ENCODE measurements at places on chromosomes 5 and 9. TPM values are rescaled to one million over a fixed set of nuclear protein-coding genes. Genes with fewer than 3 reads are reported as not detected.

Gene ANXA6
- total RNA-seq = 20.3 TPM

Gene PDZD2
- 1.6 TPM for total RNA-seq

Gene CENPK
- total RNA-seq = 7.8 TPM

- no peak for DNase-seq
These were observed 8.6 kb downstream of the MLANA start for GRCh38 chr9:5899292-5899691.

- DNase-seq = no peak
These were observed 132.0 kb downstream of the CRB2 start for GRCh38 chr9:123487944-123488548.
